ENCODE measurements at places on chromosomes 3 and 15. TPM values are rescaled to one million over a fixed set of nuclear protein-coding genes. Genes with fewer than 3 reads are reported as not detected.

Gene APEH
- total RNA-seq: 132 TPM

- peaks cover 25% of the 10 kb centered on the region for H3K27me3 ChIP-seq
- no peak for DNase-seq
- no peak overlapping the region for H3K27ac ChIP-seq
- H3K4me3 ChIP-seq: no peak overlapping the region
- no peaks in the 10 kb centered on the region for H3K36me3 ChIP-seq
Observed at GRCh38 chr3:133750259-133750656, 4.1 kb downstream of the TF start.

- H3K27me3 ChIP-seq: peaks cover 8% of the 10 kb centered on the region
- H3K4me1 ChIP-seq: peaks cover 1% of the 10 kb centered on the region
- H3K4me3 ChIP-seq: no peak overlapping the region
- no peak overlapping the region for H3K27ac ChIP-seq
Observed at GRCh38 chr15:62975515-62975914, 67.0 kb upstream of the TPM1 start.

Gene TAGLN3
- total RNA-seq: not detected

Gene KNG1
- total RNA-seq: not detected

DNA sequence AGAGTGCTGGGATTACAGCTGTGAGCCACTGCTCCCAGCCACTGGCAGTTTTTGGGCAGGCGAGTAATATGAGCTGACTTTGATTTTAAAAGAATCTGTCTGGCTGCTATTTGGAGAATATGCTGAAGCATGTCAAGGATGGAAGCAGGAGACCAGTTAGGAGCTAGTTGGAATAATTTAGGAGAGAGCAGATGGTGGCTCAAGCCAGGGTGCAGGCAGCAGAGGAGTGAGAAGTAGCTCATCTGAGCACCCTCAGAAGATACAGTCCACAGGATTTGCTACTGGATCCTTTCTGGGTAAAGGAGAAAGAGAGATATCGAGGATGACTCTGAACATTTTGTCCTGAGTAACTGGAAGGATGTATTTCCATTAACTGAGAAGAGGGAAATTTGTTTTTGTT, 30.4 kb upstream of the BDH1 start:
- DNase-seq: no peak
- H3K36me3 ChIP-seq: no peaks in the 10 kb centered on the region
- no peak overlapping the region for H3K27ac ChIP-seq
- peaks cover 9% of the 10 kb centered on the region for H3K4me1 ChIP-seq
- H3K4me3 ChIP-seq: no peak overlapping the region

- no peak overlapping the region for H3K4me3 ChIP-seq
- no peaks in the 10 kb centered on the region for H3K36me3 ChIP-seq
- no peak for DNase-seq
- no peak overlapping the region for H3K27ac ChIP-seq
- H3K4me1 ChIP-seq: no peaks in the 10 kb centered on the region
Observed at GRCh38 chr15:84398763-84399701, 163.5 kb downstream of the GOLGA6L4 start.

DNA sequence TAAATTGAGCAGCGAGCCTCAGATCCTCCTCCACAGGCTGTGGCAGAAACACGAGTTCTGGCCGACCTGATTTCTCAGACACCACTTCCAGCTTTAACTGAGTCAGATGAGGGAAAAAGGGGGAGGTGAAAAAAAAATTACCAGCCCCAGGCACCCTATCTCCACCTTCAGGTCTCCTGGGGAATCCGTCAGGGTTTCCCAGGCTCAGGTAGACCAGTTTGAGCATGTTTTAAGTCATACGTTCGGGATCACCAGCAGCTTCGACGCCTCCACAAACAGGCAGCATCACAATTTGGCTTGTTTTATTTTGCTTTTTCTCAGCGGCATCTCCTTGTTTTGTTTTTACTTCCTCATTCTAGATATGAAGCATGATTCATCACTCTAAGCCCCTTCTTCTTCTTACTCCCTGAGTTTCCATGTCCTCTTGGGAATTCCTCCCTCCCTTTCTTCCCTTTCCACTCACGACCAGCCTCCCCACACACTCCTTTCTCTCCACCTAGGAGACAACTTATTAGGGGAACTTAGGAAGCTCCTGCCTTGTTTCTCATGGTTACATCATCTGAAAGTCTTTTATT, 190.1 kb downstream of the ZNF621 start:
- no peak overlapping the region for H3K27ac ChIP-seq
- peaks cover 20% of the 10 kb centered on the region for H3K27me3 ChIP-seq
- no peak overlapping the region for H3K4me3 ChIP-seq

DNA sequence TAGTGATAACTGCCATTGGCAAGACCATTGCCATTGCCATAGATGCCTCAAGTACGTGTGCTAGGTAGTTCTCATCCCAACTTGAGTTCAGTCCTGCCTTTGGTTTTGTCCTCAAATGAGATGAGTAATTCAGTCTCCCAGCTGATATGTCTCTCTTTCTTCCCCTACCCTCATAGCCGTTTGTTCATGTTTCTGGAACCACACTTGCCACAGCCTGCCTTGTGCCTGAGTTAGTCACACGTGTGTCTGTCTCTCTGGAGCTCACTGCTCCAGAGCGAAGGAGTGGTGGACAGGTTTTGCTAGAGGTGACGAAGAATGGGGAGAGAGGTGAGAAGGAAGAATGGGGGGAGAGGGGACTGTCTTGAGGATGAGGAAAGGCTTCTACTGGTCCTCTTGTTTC, 88.0 kb upstream of the IGF1R start:
- no peak for DNase-seq
- no peaks in the 10 kb centered on the region for H3K4me1 ChIP-seq
- H3K36me3 ChIP-seq: no peaks in the 10 kb centered on the region
- no peaks in the 10 kb centered on the region for H3K27me3 ChIP-seq
- H3K27ac ChIP-seq: no peak overlapping the region
- no peak overlapping the region for H3K4me3 ChIP-seq

DNA sequence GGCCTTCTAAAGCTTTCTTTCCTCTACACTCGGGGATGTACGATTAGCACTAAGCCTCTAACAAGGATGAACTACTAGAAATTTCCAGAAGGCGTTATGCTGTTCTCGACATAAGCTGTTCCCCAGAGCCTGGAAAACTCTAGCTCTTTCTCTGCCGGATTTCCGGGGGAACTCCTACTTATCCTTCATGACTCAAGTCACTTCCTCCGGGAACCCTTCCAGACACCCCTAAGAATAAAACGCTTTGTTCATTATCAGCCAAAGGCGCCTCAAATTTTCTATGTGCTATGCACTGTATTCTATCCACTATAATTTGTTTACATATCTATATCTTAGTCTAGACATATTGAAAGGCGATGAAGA, 455 bp upstream of the SNAP23 start:
- H3K4me3 ChIP-seq: peak overlapping the region; percentile 98
- peaks cover 10% of the 10 kb centered on the region for H3K36me3 ChIP-seq
- H3K27ac ChIP-seq: peak overlapping the region; percentile 84
- peaks cover 61% of the 10 kb centered on the region for H3K4me1 ChIP-seq
- no peak for DNase-seq
- no peaks in the 10 kb centered on the region for H3K27me3 ChIP-seq

Gene FETUB
- not detected for total RNA-seq

DNA sequence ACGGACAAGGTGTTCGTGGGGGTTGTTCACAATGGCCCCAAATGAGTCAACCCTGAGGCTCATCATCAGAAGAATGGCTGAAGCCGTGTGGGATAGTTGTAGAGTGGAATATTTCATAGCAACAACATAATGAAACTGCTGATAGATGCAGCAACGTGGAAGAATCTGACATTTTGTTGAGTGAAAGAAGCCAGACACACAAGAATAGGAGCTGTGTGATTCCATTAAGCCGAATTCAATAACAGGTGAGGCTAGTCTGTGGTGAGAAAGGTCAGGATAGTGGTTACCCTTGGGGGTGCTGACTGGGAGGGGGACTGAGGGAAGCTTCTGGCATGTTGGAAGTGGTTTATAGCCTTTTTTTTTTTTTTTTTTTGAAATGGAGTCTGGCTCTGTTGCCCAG, 144.0 kb downstream of the SMAD6 start:
- no peaks in the 10 kb centered on the region for H3K36me3 ChIP-seq
- H3K4me3 ChIP-seq: no peak overlapping the region
- DNase-seq: no peak
- peaks cover 6% of the 10 kb centered on the region for H3K4me1 ChIP-seq

Gene BFSP2
- total RNA-seq: 1.0 TPM

Gene RPP14
- total RNA-seq: 11.2 TPM

GRCh38 chr3:133548090-133548489, 25.4 kb upstream of the CDV3 start:
- H3K36me3 ChIP-seq: no peaks in the 10 kb centered on the region
- peaks cover 2% of the 10 kb centered on the region for H3K27me3 ChIP-seq
- no peaks in the 10 kb centered on the region for H3K4me1 ChIP-seq
- H3K27ac ChIP-seq: no peak overlapping the region
- no peak for DNase-seq

DNA sequence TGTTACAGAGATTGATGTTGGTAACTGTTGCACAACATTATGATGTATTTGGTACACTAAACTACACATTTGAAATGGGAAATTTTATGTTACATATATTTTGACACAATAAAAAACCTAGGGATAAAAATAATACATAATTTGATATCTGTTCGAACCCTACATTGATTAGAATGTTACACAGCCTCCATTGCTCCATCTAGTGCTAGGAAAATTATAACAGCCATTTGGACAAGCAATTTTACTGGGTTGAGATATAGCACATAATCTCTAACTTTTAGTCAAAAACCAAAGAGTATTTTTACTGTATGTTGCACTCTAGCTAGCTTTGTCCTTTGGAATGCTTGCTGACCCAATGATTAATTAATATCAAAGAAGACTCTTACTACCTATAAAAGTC, 108.1 kb downstream of the LSAMP start:
- no peaks in the 10 kb centered on the region for H3K4me1 ChIP-seq
- no peak overlapping the region for H3K27ac ChIP-seq
- H3K27me3 ChIP-seq: no peaks in the 10 kb centered on the region
- no peaks in the 10 kb centered on the region for H3K36me3 ChIP-seq
- no peak overlapping the region for H3K4me3 ChIP-seq

GRCh38 chr3:111979434-111980038, 710 bp downstream of the ABHD10 start:
- H3K4me1 ChIP-seq: peaks cover 47% of the 10 kb centered on the region
- peak overlapping the region; percentile 92 for H3K27ac ChIP-seq
- no peaks in the 10 kb centered on the region for H3K27me3 ChIP-seq
- no peak for DNase-seq
- H3K36me3 ChIP-seq: peaks cover 30% of the 10 kb centered on the region

GRCh38 chr3:126340596-126340942, 16.6 kb downstream of the KLF15 start:
- no peaks in the 10 kb centered on the region for H3K27me3 ChIP-seq
- H3K4me1 ChIP-seq: no peaks in the 10 kb centered on the region
- H3K4me3 ChIP-seq: no peak overlapping the region
- no peak overlapping the region for H3K27ac ChIP-seq
- no peaks in the 10 kb centered on the region for H3K36me3 ChIP-seq

DNA sequence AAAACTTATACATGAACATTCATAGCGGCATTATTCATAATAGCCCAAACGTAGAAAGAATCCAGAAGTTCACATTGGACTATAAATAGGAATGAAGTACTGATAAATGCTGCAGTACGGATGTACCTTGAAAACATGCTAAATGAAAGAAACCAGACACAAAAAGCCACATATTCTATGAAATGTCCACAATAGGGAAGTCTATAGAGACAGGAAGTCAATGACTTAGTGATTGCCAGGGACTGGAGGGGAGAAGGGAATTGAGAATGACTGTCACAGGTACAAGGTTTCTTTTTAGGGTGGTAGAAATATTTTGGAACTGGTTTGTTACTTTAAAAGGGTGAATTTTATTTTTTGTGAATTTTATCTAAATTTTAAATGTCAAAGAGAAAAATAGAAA, 71.4 kb upstream of the SKOR1 start:
- no peak overlapping the region for H3K27ac ChIP-seq
- no peak for DNase-seq
- H3K36me3 ChIP-seq: no peaks in the 10 kb centered on the region
- peaks cover 23% of the 10 kb centered on the region for H3K4me1 ChIP-seq

DNA sequence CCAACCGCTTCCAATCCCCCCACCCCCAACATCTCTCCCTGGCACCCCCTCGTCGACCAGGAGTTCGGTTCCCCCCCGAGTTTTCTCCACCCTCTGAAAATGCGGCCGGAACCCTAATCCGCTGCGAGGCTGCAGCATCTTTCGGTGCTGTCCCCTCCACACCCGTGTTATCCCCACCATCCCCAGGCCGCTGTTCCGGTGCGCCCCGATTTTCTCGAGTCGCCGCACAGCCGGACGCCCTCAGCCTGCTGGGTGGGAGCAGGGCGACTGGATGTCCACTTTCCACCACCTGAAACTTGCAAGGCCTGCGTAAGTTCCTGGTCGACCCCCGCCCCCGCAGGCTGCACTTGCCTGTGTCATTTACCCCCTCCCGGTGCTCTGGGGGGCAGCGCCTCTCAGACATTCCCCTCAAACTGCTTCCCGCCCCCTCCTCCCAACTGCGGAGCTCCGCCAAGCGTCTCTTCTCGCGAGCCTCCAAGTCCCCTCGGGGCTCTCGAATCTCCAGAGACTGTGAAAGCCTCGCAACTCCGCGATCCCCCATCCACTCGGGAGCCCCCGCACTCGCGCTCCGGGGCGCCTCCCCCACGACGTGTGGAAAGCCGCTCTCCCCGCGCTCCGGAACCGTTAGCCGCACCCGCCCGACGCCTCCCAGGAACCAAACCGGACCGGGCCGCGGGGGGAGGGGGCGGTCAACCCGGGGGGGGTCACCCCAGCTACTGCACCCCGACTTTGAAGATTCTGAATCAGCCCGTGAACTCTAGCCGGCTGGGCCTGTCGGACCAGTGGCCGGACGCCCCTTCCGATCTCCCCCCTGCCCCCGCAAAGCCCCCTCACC, 566 bp downstream of the ETV5 start:
- peak overlapping the region; percentile 77 for H3K4me3 ChIP-seq
- peaks cover 2% of the 10 kb centered on the region for H3K36me3 ChIP-seq
- H3K27ac ChIP-seq: no peak overlapping the region
- peaks cover 84% of the 10 kb centered on the region for H3K27me3 ChIP-seq

Gene ITPKA
- 0.48 TPM for total RNA-seq

DNA sequence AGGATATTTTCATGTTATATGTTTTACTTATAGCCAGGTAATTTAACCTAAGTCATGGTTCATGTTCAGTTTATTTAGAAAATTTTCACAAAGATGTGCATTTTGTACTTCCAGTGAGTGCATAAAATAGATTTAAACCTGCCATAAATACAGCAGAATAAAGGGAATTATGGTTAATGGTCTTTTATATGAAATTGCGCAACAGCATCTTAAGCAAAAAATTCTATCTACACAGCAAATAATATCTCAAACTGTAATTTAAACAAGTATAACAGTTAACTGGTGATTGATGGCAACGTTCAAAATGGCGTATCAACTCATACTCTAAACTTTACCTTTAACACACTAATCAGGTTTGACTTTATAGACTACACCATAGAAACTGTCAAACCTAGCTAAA, 97.6 kb downstream of the ROBO1 start:
- no peak overlapping the region for H3K4me3 ChIP-seq
- no peaks in the 10 kb centered on the region for H3K27me3 ChIP-seq
- no peaks in the 10 kb centered on the region for H3K4me1 ChIP-seq
- no peak for DNase-seq
- no peaks in the 10 kb centered on the region for H3K36me3 ChIP-seq

Gene SERPINI2
- not detected for total RNA-seq
